Activated CD4-positive, alpha-beta T cell treated with anti-CD3 and anti-CD28 coated beads, Interleukin-2, amount 50 U/mL, for 1 hour (primary cell): ENCODE measurements at places on chromosomes 1 and 21.

GRCh38 chr1:1093610-1093943, 19.5 kb upstream of the RNF223 start:
- DNase-seq, result no peak

DNA sequence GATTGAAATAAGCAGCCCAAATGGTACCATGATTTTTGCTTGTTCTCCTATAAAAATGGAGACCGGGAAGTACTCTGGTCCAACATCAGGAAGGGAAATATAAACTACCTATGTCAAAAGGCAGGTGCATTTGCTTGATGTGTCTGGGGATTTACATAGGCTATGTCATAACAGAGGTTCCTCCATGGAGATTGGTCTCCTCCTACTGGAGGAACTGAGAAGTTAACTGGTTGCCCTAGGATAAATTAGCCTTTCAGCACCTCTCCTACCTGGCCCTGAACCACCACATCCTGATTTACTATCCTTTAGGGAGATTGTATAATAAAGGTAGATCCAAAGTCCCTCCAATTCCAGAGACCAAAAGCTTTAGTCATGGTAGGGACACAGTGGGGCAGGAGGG, 1109.3 kb upstream of the B3GALT2 start:
- no peak for DNase-seq

- no peak for DNase-seq
Observed at GRCh38 chr1:23273450-23274133, 56.3 kb upstream of the HTR1D start.

- DNase-seq, result no peak
Observed at GRCh38 chr1:21284206-21285054, 5.8 kb downstream of the ECE1 start.

- DNase-seq, result no peak
Observed at GRCh38 chr21:45899317-45900033, 82.1 kb upstream of the COL6A1 start.

DNA sequence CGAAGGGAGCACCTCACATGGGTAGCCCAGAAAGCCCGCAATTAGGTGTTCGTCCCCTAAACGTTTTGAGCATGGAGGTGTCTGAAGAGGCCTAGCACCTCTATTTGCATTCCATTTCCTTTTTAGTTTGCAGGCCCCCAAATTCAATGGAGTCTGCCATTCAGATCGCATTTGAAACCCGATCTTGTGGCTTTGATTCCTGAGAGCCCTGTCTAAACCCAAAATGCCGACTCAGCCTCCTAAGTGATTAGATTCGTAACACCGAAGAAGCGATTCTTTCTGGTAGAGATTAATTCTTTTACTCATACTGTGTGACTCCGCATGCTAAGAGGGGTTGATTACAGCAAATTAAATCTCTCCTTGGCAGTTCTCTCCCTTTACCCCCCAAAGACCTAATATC, 415.2 kb upstream of the KAZN start:
- DNase-seq, result no peak

- no peak for DNase-seq
Observed at GRCh38 chr1:85585799-85586198, 5.2 kb downstream of the CCN1 start.

DNA sequence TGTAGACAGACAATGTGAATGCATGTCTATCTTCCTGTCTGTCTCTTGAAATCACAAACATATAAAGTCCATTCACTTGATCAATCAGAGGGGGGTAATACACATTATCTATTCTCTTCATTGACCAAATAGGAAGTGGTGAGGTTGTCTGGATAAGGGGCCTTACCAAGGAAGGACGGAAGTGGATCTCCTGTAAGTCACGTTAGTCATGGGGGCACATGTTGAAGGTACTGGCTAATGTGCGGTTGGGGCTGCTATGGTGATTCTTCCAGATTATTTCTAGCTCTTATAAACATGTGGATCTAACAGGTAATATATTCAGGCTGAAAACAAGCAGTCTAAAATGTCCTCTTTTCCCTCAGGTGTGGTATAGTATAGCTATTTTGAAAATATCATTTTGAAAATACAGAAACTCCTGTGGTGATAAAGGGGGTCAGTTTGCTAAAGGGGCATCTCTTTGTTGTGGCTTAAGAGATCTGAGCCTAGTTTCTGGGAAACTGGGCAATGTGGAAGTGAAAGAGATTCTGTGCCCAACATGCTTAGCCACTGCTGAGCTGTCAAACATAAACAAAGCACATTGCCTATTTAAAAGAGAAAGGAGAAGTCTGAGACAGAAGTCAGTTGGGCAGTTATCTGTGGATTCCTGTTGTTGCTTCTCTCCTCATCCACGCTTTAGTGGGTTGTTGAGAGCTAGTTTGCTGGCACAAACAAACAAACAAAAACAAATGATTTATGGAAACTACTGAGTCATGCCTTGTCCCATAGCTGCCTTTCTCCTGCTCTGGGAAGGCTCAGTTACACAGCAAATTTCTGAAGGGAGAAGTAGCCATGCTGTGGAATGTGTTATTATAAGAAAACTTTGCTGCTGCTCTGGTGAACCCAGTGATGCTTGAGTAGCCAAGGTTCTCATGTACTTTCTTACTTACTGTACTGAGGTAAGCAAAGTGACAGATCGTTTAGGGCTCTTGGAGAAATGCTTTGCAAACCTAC, 166.9 kb downstream of the HLX start:
- no peak for DNase-seq

GRCh38 chr1:237232501-237232900, 190.5 kb downstream of the RYR2 start:
- DNase-seq, result no peak

- DNase-seq, result no peak
Observed at GRCh38 chr1:192311281-192311680, 5.5 kb upstream of the RGS21 start.

DNA sequence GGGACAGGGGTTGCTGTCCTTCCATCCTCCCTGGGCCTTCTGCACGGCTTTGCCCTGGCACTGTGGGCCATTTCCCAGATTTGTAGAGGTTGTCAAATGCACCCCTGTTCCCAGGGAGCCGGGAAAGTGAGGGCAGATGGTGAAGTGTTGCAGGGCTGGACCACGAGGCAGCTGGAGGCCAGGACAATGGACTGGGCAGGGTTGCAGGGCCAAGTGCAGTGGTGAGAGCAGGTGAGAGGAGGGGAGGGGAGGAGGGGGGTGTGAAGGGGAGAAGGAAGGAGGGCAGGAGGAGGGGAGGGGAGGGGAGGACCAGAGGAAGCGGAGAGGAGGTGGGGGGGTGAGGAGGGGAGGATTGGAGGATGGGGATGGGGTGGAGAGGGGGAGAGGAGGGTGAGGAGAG, 443.9 kb downstream of the CAMTA1 start:
- DNase-seq, result no peak

GRCh38 chr1:77060000-77060399, 159.2 kb downstream of the PIGK start:
- DNase-seq, result no peak

- DNase-seq, result no peak
Observed at GRCh38 chr1:205748403-205749233, 1.4 kb downstream of the NUCKS1 start.

GRCh38 chr21:42793774-42794173, 85.6 kb downstream of the WDR4 start:
- DNase-seq, result no peak

- no peak for DNase-seq
Observed at GRCh38 chr1:80542231-80542630, 1258.5 kb upstream of the ADGRL2 start.

GRCh38 chr1:44499306-44499705, 94.3 kb downstream of the RNF220 start:
- DNase-seq, result no peak

- no peak for DNase-seq
Observed at GRCh38 chr1:29123887-29124365, at the start of gene TMEM200B. TMEM200B (minus strand) TSS chr1:29123903; CDS start chr1:29121828, 2,075 bp downstream.

- DNase-seq, result no peak
Observed at GRCh38 chr1:58839846-58840835, 56.3 kb upstream of the JUN start.

DNA sequence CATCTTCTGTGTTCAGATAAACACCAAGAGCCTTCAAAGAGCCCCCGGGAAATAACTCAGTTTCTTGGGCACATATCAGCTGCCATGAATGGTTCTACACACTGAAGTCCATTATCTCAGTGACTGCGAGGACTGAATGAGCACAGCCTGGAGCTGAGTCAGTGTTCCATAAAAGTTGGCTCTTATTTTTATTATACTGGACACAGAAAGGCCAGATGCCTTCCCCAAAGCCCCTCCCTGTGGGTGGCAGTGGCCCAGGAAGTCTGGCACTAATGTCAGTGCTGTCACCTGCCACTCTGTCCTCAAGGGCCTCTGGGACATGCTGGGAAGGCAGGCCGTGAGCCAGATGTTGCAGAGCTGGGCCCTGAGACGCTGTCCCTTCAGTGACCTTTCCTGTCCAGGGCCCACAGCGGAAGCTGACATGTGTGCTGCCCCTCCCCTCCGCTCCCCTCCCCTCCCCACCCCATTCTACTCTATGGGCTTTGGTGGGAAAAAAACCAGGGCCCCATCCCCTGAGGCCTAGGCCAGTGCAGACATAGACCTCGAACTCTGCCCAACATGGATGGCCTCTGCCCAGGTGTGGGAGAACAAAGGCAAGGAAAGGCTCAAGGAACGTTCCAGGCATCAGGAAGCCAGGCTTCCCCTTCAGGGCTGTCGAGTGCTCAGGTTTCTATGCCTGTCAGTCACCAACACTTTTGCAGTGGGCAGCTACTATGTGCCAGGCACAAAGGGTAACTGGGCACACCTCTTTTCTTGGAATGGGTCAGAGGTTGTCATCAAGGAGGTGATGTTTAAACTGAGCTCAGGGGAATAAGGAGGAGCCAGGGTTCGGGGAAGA, 22.4 kb upstream of the NPPB start:
- DNase-seq, result no peak

DNA sequence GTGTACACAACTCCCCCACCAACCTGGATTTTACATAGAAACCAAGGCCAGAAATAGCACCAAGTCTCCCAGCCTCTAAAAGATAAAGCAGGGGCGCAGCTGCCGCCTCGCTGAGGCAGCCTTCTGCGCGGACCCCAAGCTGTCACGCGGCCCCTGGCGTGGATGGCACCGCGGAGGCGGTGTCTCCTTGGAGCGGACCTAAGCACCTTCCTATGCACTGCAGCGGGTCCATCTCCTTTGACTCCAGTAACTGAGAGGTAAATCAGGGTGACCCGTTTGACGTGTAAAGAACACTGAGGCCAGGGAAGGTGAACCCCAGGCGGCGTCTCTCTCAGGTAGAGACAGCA, 17.0 kb downstream of the ZNF697 start:
- DNase-seq, result no peak

DNA sequence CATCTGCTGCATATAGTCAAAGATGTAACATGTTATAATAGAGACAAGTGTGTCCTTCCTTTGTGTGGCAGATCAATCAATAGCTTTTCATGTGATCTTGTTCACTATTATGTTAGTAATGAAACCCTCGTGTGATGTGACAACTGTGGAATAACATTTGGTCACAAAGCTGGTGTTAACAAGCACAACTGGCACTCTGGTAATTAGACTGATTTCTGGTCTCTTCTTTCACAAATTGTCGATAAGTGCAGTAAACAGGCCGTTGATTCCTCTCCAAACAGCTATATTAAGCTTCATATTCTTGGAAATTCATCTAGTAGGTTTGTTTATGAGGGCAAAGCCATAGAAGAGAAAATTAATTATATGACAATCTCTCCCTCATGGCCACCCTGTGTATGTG, 616.7 kb upstream of the PTBP2 start:
- no peak for DNase-seq

DNA sequence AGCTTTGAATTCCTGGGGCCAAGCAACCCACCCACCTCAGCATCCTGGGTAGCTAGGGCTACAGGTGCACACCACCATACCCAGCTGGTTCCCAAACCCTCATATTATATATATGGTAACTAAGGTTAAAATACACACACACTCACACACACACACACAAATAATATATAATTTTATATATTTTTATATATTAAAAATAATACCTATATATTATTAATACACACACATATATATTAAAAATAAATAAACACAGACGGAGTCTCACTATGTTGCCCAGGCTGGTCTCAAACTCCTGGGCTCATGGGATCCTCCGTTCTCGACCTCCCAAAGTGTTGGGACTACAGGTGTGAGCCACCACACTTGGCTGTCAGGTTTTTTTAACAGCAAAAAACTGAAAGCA, 31.9 kb downstream of the SCAF4 start:
- no peak for DNase-seq

DNA sequence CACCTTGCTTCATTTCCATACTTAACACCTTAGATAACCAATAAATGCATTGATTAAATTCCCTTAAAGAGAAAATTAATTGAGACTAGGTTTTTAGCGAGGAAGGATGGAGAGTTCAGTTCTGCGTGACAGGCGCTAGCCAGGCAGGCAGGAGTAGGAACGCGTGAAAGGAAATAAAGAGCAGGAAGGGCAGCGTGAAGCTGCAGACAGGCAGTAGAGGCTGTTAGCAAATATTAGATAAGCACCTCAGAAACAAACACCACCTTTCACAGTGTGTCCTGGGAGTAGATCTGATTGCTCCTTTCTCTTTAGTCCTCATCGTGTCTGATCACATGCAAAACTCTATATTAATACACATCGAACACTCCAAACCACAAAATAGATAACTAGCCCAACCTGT, 282.7 kb upstream of the ADGRL2 start:
- no peak for DNase-seq

GRCh38 chr1:9416506-9416905, 122.8 kb upstream of the SLC25A33 start:
- no peak for DNase-seq

DNA sequence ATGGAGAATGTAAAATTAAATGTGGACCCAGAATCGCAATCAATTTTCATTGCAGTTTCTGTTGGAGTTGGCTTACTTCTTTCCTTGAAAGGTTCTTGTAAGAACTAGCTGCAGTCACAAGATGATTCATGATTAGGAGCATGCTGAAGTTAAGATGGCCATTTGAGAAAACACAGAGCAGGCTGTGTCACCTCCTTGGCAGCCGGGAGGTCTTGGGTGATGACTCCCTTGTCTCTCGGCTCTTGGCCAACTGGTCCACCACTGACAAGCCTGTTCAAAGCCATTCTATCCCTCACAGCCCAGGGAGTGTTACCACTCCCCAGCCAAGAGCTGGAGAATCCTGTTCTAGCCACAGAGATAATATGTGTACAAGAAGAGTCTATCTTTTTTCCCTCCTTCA, 40.6 kb downstream of the OPTC start:
- no peak for DNase-seq

GRCh38 chr1:153792631-153793041, 17.4 kb downstream of the SLC27A3 start:
- DNase-seq, result no peak

GRCh38 chr1:86195281-86195680, 38.7 kb upstream of the COL24A1 start:
- no peak for DNase-seq

GRCh38 chr1:119711804-119712341, at the start of gene PHGDH:
PHGDH (plus strand) TSS chr1:119711934; CDS start chr1:119712023, 89 bp downstream.
- DNase-seq, result no peak

GRCh38 chr1:201404055-201404454, 4.9 kb upstream of the LAD1 start:
- DNase-seq, result no peak

- DNase-seq, result no peak
Observed at GRCh38 chr1:83959824-83960498, 39.0 kb downstream of the TTLL7 start.

GRCh38 chr1:214854126-214854875, 228.2 kb upstream of the KCNK2 start:
- DNase-seq, result no peak

- no peak for DNase-seq
Observed at GRCh38 chr1:182686446-182686845, 2.1 kb upstream of the RGS8 start.
